ENCODE measurements at places on chromosomes 5 and 9.

DNA sequence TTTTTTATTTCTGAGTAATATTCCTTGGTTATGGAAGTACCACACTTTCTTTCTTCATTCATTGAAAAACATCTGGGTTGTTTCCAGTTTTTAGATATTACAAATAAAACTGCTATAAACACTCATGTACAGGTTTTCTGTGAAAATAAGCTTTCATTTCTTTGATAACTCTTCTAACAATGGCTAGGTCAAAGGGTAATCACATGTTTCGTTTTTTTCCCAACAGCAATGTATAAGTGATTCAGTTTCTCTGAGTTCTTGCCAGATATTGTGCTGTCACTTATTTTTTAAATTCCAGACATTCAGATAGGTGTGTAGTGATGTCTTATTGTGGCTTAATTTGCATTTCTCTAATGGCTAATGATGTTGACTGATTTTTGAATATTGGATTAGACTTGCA, 16.7 kb upstream of the TNPO1 start:
- DNase-seq: no peak

GRCh38 chr9:76687861-76688391, 76.3 kb upstream of the PCA3 start:
- no peak for DNase-seq

DNA sequence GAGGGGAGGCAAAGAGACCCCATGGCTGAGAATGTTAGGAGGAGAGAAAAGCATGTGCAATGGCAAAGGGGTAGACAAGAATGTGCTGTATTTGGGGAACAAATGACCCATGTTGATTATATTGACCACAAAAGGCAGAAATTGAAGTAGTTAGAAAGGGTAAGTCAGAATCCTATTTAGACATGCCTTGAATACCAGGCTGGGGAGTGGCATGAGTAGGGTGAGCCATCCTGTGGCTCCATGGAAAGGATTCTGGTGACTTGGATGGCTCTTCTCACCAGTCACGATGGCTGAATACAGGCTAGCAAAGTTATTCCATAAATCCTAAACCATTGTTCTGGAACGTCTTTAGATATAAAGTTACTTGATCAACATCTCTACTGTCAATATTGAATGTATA, 73.4 kb upstream of the MEF2C start:
- DNase-seq: no peak

- no peak for DNase-seq
These were observed 73.3 kb downstream of the RXRA start for GRCh38 chr9:134399435-134400056.

DNA sequence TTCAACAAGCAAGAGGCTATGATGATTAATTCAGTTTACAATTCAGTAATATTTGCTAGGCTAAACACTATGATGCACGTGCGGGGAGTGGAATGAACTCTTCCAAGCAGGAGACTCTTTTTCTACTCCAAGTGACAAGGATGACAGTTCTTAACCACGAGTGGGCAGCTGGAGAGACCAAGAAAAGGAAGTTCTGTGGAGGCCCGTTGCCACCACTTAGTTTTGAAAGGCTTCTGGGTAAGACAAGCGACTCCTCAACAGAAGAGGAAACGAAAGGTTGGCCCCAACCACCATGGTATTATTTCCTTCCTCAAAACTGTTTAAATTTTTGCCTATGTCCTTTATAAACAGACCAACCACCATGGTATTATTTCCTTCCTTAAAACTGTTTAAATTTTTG, 2.8 kb downstream of the DCAF12 start:
- no peak for DNase-seq

GRCh38 chr9:113221800-113222481, 597 bp downstream of the SLC31A1 start:
- DNase-seq: no peak

GRCh38 chr5:99020698-99021048, 91.9 kb upstream of the CHD1 start:
- no peak for DNase-seq

- DNase-seq: no peak
These were observed 76.2 kb downstream of the ARHGAP26 start for GRCh38 chr5:142846406-142846805.

- no peak for DNase-seq
These were observed 128.0 kb upstream of the IL12B start for GRCh38 chr5:159458217-159458711.

DNA sequence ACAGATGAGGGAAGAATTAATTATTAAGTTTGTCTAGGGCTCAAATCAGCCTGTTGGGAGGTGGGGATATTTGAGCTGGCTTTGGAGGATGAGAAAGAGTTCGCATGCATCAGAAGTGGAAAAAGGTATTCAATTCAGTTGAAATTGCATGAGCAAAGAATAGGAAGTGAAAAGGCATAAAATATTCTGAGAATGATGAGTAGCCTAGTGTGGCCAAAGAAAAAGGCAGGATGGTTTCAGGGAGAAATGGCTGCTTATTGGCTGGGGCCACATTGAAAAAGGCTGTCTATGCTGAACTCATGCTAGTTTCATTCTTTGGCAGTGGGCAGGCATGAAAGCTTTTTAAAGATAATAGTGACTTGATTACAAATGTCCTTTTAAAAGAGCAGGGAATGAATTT, 235.4 kb upstream of the RIOK2 start:
- DNase-seq: no peak

- no peak for DNase-seq
These were observed 3.6 kb downstream of the SVEP1 start for GRCh38 chr9:110575945-110576344.

GRCh38 chr5:138944527-138945322, 69.6 kb upstream of the LRRTM2 start:
- DNase-seq: no peak

DNA sequence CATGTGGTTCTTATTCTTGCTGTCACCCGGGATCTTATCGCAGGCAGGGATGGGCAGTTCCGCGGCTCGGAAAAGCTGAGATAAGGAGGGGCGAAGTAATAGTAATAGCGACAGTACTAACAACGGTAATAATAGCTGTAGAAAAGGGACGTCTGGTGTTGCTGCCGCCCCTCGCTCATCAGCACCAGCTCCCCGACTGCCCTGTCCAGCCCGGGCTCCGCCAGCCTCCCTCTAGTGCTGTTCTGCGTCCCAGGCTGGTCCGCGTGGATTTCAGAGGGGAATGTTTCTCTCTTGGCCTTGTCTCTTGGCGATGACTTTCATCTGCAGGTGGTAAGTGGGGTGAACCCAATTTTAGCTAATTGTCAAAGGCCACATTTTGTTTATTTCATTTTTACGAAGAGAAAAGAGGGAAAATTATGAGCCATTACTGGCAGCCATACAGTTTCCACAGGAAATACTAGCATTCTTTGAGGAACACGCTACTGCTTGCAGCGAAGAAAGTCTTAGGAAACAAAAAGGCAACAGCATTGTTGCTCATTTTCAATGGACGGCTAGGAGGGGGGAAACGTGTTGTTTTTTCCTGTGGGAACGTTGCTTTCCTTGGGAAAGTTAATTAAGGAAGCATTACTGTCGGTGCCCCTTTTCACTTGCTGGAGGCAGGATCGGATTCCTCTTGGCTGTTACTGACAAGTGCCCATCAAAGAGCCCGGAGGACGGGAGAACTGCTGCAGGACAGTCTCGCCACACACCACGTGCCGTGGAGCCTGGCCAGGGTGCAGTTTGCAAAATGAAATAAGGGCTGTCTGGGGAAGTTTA, 762 bp downstream of the SNCAIP start:
- DNase-seq: no peak

- no peak for DNase-seq
These were observed 2.1 kb upstream of the TTLL11 start for GRCh38 chr9:122095010-122095767.

- no peak for DNase-seq
These were observed 1020.2 kb downstream of the NR2F1-AS1 start for GRCh38 chr5:92560698-92561401.

DNA sequence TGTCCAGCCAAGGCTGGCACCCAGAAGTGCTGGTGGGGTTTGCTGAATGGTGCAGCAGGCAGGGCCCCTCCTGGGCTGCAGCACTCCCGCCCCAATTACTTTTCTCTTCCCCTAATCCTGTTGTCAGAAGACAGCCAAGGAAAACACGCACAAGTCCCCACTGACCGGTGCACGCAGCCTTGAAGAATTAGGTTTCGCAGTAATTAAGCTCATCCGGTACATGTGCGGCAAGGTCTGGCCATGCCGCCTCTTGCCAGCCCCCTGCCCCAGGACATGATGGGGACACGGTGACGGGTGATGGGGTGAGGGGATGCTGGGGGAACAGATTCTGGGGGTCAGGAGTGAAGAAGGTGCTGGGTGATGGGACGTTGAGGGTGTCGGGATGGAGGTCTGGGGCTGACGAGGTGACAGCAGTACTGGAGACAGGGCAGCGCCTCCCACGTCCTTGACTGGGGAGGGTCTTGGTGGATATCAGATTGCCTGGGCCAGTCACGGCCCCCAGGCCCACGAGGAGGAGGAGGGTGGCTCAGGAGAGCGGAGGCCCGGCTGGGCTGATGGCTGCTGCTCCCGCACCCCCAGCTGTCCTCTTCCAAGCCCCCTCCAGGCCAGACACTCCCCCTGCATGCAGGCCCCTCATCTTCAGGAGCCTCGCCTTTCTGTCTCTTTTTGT, 34.9 kb downstream of the BARX1 start:
- no peak for DNase-seq

DNA sequence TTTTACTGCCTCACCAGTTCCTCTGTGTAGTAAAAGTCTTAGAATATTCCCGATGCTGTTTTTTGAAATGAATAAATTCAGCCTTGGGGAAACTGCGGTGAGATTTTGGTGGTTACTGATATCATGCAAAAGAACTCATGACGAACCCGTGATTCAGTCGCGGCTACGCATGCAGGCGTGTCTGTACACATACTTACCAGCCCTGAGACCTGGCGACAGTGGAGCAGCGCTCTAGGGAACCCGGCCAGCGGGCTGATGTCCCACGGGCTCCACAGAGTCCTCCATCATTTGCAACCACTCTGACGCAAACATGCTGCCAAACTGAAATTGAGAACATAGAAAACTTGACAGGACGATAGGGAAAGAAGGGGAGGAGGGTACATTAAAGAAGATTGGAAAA, 315.6 kb upstream of the DAB2 start:
- no peak for DNase-seq

GRCh38 chr5:76831110-76831452, 12.3 kb downstream of the F2RL1 start:
- DNase-seq: no peak

GRCh38 chr5:89168766-89169165, 285.8 kb upstream of the MEF2C start:
- DNase-seq: no peak

GRCh38 chr9:7300484-7300883, 499.1 kb downstream of the DMAC1 start:
- no peak for DNase-seq

DNA sequence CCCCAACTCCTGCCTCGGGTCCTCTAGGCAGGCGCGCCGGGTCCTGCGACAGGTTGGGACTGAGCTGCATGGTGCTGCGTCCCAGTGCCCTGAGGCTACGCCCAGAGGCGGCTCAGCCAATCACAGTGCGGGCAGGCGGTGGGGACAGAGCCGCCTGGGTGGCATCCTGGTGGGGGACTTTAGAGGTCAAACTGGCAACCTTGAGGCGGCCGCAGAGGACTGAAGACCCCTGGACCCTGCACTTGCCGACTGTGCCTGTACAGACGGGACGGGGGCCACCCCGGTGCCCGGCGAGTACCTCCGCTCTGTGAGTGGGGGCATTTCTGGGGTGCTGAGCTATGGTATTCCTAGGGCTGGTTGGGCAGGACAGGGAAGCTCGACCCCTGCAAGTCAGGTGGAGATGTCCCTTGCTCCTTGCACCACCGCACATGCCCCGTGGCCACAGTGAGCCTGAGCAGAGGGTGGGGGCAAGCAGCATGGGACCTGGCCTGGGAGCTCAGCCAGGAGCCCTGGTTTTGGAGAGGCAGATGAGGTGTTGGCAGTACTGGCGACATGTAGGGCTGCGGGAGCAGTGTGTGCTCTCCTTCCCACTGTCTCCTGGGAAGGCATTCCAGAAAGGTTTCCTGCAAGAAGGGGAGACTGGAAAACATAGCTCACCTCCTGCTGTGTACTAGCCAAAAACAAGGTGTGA, 45.5 kb downstream of the CTSL start:
- no peak for DNase-seq

GRCh38 chr5:16082053-16082452, 97.5 kb downstream of the MARCHF11 start:
- no peak for DNase-seq

DNA sequence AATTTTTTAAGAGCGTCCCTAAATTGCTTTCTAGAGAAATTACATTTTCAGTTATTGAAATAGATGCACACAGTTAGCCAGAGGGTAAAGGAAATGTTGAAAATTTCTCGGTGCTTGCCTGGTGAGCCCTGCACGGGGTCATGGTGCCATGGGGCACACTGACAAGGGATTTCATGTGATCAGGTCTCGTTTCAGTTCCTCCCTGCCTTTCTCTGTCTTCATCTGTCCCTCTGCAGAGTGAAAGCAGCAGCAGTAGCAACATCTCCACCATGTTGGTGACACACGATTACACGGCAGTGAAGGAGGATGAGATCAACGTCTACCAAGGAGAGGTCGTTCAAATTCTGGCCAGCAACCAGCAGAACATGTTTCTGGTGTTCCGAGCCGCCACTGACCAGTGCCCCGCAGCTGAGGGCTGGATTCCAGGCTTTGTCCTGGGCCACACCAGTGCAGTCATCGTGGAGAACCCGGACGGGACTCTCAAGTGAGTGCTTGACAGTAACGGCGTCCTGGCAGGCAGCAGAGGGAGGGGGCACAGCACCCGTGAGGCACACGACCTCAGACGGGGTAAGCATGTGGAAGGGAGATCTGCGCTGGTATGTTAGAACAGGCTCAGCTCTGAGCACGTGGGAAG, 89.1 kb upstream of the OTULINL start:
- DNase-seq: no peak

DNA sequence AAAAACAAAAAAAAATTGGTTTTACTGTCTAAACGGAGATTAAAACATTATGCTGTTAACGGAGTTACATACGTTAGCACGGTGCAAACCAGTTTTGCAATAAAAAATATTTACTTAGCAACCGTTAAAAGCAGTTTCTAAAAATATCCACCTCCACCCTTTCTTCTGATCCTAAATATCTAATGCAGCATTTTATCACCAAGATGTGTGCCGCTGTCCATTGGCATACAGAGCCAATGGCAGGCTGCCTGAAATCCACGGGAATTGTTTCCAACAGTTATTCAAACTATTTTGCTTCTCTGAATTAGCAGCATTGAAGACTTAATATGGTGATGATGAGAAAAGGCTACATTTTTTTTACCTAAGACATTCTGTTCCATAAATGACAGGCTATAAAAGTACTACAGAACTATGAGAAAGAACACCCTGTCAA, 61.6 kb downstream of the CSNK1A1 start:
- DNase-seq: no peak

- DNase-seq: no peak
These were observed 97.2 kb upstream of the BASP1 start for GRCh38 chr5:17120209-17120608.

DNA sequence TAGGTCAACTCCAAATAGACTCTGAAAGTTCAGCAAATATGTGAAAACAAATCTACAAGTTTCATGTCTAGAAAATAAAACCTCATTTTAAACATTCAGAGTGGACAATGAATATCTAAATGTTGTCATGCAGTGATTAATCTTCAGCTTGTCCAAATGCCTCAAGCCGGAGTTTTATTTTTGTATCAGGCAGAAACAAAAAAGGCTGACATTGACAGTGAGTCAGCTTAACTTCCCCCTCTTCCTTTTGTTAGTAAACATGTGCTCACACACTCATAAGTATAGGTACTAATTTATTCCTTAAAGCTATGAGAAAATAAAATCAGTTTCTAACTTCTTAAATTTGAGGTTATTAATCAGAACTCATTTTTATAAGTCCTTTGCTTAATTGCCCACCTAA, 467.9 kb upstream of the DAB2 start:
- no peak for DNase-seq

- no peak for DNase-seq
These were observed 50.5 kb upstream of the MAMDC2 start for GRCh38 chr9:69993110-69993509.

- no peak for DNase-seq
These were observed 134.5 kb downstream of the SEC61B start for GRCh38 chr9:99356512-99356971.

Data from GM12891 (cell line).